CD4-positive, alpha-beta T cell treated with Interleukin-6 at 100 ng/mL for 8 hours (primary cell): ENCODE measurements at places on chromosomes 6 and 20.
A peak's percentile ranks its signal among the peaks of the same experiment; 100 is the strongest.

DNA sequence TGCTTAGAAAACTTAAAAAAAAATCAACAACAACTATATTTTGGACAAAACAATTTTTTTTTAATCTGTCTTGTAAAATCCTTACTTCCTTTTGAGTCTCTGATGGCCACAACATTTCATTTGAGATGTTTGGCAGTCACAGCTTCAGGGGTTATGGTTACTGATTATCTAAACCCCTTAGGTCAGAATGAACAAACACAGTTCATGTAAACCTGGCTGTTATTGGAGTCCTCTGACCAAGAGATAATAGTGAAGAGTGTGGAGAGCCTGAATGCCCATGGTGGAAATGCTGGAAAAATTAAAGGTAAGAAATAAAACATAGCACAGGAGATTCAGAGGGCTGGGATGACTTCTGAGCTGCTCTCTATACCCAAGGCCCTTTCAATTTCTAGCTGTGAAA lies 38.2 kb downstream of the TMX4 start:
- no peak for DNase-seq

GRCh38 chr20:38745757-38746156 lies 2.5 kb upstream of the ACTR5 start:
- DNase-seq = no peak

DNA sequence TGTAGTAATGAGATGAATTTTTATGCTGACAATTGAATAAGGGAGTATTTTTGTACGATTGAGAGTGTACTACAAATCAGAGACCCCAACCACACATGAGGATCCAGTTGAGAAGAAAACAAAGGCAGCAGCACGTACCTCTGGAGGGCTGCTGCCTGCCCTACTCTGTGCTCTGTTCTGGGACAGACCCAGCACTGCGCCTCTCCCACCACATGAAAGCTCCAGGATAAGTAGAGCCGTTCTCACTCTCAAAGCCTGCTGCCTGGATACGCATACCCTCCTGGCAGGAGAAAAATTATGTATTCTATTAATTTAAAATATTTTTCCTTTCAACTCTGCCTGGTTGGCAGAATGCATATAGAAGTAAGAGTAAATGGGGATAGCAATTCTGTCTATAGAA lies 11.5 kb upstream of the TRAF3IP2 start:
- DNase-seq = no peak

GRCh38 chr20:53702617-53703016 lies 109.0 kb upstream of the ZNF217 start:
- DNase-seq = no peak

DNA sequence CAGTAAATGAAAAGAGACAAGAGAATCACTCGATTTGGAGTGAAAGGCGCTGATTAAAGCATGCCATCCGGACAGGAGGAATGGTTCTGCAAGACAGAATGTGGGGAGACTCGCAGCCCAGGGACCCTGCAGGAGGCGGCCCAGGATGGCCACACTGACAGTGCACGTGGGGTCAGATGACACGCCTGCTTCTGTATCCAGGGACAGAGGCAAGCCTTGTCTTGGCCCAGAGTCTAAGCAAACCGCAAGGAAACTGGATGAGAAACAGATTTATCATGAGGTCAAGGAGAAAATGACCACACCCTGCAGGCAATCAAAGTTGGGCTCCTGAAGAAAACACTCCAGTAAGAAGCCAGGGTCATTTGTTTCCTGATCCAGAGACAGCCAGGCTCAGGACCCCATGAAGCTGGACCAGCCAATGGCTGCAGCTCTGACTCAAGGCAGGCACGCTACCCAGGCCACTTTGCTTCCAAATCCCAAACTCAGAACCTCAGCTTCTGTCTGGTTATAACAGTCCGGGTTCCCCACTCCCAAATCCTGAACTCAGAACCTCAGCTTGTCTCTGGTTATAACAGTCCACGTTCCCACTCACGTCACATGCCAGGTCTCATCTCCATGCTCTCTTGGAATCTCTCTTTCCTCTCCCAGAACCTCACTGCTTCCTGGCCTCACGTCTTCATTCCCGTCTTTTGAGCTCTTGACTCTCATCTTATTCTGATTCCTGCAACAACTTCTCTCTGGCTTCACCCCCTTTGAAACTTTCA lies 144.9 kb upstream of the THBS2 start:
- DNase-seq = no peak

- no peak for DNase-seq
Measured at GRCh38 chr6:168217216-168217879, 102.2 kb downstream of the DACT2 start.

GRCh38 chr6:18931086-18931485 lies 543.9 kb downstream of the RNF144B start:
- no peak for DNase-seq

- no peak for DNase-seq
Measured at GRCh38 chr6:8525370-8525769, 90.0 kb upstream of the SLC35B3 start.

- DNase-seq = peak; percentile 93
Measured at GRCh38 chr6:90274451-90275030, 22.1 kb downstream of the BACH2 start.

GRCh38 chr20:51862796-51863195 lies 60.5 kb upstream of the SALL4 start:
- DNase-seq = no peak

GRCh38 chr6:46129291-46129628 lies 529 bp upstream of the ENPP4 start:
- DNase-seq = no peak

DNA sequence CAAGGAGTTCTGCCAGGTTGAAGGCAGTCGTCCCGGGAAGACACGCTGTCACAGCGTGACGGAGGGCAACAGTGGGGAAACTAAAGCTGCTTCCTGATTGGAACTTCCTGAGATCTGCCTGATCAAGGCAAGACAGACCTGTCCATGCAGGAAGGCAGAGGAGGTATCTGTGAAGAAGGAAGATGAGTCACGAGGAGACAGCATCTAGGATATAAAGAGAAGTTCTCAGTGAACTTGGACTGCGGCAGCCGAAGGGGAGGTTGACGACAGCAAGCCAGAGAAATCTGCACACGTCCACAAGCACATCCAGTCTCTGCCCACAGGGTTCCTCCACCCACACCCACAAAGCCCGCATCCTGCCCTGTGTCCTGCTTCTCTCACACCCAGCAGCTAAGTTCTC lies 38.6 kb downstream of the PREP start:
- DNase-seq = no peak

- DNase-seq = no peak
Measured at GRCh38 chr20:41551011-41551705, 67.0 kb downstream of the CHD6 start.
